ENCODE measurements at places on chromosomes 16 and 17.
A peak's percentile ranks its signal among the peaks of the same experiment; 100 is the strongest.

DNA sequence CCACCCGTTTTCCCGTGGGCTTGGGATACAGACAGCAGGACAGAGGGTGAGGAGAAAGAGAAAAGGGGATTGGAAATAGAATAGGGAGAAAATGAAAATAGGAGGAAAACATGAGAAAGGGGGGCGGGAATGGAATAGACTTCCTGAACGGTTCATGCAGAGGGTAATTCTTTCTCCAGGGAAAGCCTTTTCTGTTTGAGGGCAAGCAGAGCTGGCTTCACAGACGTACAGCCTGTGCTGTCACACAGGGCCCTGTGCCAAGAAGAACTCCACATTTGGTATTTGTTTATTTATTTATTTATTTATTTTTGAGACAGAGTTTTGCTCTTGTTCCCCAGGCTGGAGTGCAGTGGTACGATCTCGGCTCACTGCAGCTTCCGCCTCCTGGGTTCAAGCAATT is 12.0 kb downstream of the MILR1 start:
- DNase-seq: no peak

DNA sequence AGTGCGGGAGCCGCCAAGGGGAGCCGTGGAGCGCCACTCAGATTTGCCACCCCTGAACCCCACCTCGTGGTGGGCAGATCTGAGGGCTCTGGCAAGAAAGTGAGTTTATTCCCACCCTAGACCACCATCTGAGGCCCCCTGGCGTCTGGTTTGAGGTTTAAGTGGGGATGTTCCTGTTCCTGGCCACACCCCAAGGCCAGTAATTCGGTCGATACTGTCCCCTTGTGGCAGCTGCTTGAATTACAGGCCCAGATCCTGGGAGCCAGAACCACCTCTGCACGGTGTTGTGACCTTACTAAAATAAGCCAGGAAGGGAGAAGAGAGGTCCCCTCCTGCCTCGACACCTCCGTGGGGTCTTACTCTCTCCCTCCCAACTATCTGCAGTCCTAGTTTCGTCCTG is 3.3 kb upstream of the LAT start:
- DNase-seq: no peak

DNA sequence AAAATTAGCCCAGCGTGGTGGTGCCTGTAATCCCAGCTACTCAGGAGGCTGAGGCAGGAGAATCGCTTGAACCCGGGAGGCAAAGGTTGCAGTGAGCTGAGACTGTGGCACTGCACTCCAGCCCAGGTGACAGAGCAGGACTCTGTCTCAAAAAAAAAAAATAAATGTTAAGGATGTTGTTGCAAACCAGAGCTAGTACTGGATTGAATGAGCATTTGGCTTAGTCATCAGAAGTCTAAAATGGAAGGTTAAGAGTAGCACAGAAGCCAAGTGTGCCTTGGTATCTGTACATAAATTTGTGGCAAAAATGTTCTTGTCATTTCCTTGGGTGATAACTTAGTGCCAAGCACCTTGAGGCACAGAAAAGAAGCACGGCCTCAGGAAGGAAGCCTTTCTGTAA is 50.6 kb upstream of the MED9 start:
- DNase-seq: no peak

DNA sequence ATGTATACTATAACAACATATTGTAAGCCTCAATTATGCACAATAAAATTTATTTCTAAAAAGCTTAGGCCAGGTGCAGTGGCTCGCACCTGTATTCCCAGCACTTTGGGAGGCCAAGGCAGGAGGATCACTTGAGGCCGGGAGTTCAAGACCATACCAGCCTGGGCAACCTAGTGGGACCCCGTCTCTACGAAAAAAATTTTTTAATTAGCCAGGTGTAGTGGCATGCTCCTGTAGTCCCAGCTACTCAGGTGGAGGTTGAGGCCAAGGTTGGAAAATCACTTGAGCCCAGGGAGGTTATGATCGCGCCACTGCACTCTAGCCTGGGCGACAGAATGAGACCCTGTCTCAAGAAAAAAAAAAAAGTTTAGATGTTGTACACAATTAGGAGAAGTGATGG is 45.5 kb downstream of the VMP1 start:
- DNase-seq: no peak

DNA sequence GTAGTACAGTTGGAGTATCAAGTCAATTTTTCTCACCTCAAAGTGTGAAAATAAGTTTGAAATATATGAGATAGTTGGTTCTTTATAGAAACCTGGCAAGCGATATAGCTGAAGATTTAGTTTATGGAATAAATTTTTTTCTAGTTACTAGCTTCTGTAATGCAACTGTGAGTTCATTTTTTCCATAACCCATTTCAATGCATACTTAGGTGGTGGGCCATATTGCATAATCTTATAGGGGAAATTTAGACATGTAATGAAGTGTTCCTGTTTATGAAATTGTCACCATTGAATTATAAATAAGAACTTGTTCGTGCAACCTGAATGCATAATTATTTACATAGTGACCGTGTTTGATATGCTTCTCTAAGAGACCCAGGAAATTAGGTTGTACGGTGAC is 9.0 kb downstream of the MOSMO start:
- DNase-seq: no peak

DNA sequence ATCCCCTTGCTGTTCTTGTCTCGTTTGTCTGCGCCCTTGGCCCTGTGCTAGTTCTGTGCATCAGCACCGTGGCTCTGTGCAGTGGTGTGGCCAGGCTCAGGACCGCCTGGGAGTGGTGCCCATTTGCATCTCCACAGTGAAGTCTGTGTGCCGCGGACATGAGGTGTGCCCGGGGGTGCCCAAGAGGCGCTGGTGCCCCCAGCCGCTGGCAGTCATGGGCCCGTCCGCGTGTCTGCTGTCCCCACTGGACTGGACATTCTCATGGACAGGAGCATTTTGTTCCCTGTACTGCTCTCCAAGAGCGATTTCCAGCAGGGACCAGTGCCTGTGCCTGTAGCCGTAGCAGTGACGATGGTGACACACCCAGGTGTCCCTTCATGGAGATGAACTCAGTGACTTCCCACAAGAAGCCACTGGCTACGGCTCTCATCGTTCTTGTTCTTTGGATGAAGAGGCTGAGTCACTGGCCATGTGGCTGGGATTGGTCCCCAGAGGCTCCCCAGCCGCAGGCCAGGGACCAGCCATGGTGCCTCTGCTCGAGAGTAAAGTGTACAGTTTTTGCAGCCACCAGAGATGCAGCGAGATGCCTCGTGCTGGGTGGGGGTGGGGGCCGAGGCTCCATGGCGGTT is 13.0 kb upstream of the MC1R start:
- DNase-seq: no peak

GRCh38 chr17:39927929-39928857 is 661 bp downstream of the LRRC3C start:
- DNase-seq: no peak

- DNase-seq: no peak
Measured at GRCh38 chr17:27157898-27158297, 136.0 kb upstream of the WSB1 start.

- DNase-seq: no peak
Measured at GRCh38 chr16:71255721-71256120, 25.2 kb upstream of the HYDIN start.

GRCh38 chr16:14354561-14355351 is 275.3 kb downstream of the PARN start:
- DNase-seq: peak; percentile 14

DNA sequence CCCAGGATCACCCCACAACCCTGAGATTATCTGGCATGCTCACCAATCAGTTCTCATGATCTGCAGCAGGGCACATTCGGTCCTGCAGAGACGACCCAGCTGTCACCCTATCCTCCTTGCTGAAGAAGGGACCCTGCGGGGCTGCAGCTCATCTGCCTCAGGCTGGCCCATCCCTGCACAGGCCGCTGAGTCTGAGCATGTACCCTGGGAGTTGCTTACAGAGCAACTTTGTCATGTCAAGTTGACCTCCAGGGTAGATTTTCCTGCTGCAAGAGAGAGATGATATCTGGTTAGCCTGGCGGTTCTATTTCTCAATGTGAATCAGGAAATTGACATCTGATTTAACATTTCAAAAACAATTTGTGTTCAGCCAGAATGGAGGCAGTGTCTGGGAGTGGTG is 36.0 kb upstream of the ADCY9 start:
- no peak for DNase-seq

DNA sequence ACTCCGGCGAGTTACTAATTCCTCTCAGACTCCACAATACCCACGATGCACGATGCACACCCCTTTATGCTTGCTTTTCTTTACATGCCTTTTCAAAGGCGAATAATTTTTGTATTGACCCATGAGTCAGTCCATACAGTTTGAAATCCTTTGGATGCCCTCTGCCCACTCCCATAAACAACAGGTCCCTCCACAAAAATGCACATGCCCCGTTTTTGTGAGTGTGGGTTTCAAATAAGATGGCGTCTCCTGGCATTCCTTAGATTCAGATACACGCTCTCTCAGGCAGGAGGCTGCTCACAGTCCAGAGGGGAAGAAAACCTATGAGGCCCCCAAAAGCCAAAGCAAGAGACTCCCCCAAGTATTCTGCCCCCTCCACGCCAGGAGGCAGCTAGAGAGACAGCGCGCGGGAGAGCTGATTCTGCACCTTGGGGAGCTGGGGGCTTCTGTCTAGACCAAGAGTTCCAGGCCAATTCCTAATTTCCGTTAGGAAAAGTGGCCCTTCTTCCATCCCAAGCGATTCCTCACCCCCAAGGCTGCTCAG is 19.6 kb upstream of the HOXB9 start:
- DNase-seq: no peak

- no peak for DNase-seq
Measured at GRCh38 chr16:82067042-82067803, 32.2 kb downstream of the HSD17B2 start.

Data from CD4-positive, alpha-beta T cell treated with Interleukin-2 at 100 ng/mL for 4 hours (primary cell).